ENCODE measurements at places on chromosomes 2 and 18. TPM values are rescaled to one million over a fixed set of nuclear protein-coding genes. Genes with fewer than 3 reads are reported as not detected.

GRCh38 chr18:2983296-2983695 lies 29.6 kb downstream of the LPIN2 start:
- no peaks in the 10 kb centered on the region for H3K27me3 ChIP-seq
- no peak overlapping the region for H3K4me3 ChIP-seq
- no peak for DNase-seq
- H3K36me3 ChIP-seq: no peaks in the 10 kb centered on the region

Gene FAHD2B
- 16.6 TPM for total RNA-seq

- DNase-seq: no peak
- no peak overlapping the region for H3K27ac ChIP-seq
- no peaks in the 10 kb centered on the region for H3K4me1 ChIP-seq
- H3K36me3 ChIP-seq: no peaks in the 10 kb centered on the region
- no peaks in the 10 kb centered on the region for H3K27me3 ChIP-seq
These were observed 11.8 kb downstream of the GULP1 start for GRCh38 chr2:188303363-188304031.

DNA sequence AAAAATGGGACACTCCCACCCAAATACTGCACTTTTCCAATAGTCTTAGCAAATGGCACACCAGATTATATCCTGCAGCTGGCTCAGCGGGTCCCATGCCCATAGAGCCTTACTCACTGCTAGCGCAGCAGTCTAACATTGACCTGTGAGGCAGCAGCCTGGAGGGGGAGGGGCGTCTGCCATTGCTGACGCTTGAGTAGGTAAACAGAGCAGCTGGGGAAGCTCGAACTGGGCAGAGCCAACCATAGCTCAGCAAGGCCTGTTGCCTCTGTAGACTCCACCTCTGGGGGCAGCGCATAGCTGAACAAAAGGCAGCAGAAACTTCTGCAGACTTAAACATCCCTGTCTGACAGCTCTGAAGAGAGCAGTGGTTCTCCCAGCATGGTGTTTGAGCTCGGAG lies 110.4 kb downstream of the CTIF start:
- no peaks in the 10 kb centered on the region for H3K27me3 ChIP-seq
- H3K27ac ChIP-seq: no peak overlapping the region
- no peak for DNase-seq
- H3K4me1 ChIP-seq: no peaks in the 10 kb centered on the region

DNA sequence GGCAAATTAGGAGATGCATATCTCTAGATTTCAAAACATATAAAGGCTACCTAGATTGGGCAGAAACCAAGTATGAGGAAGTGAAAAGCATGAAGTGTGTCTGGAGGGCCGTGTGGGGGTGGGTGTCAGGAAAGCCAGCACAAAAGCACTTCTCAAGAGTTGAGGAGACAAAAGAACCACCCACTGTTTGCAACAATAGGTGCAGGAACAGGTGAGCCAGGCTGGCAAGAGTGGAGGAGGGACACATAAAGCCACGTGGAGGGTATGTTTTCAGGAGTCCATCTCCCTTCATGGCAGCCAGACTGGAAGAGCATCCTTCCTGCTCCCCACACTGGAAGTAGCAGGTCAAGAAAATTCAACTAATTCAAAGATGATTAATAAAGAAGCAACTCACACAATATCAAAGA lies 96.4 kb downstream of the CERS6 start:
- H3K27me3 ChIP-seq: no peaks in the 10 kb centered on the region
- no peaks in the 10 kb centered on the region for H3K36me3 ChIP-seq
- H3K4me1 ChIP-seq: no peaks in the 10 kb centered on the region
- DNase-seq: no peak
- H3K27ac ChIP-seq: no peak overlapping the region

Gene KCNE4
- 13.8 TPM for total RNA-seq

- no peaks in the 10 kb centered on the region for H3K36me3 ChIP-seq
- DNase-seq: peak; percentile 52
- no peaks in the 10 kb centered on the region for H3K27me3 ChIP-seq
- H3K4me1 ChIP-seq: no peaks in the 10 kb centered on the region
These were observed 216.3 kb upstream of the DTNA start for GRCh38 chr18:34493566-34494358.

- peaks cover 11% of the 10 kb centered on the region for H3K36me3 ChIP-seq
- no peaks in the 10 kb centered on the region for H3K4me1 ChIP-seq
- no peak overlapping the region for H3K27ac ChIP-seq
- no peak overlapping the region for H3K4me3 ChIP-seq
- H3K27me3 ChIP-seq: no peaks in the 10 kb centered on the region
These were observed 21.3 kb downstream of the PIGN start for GRCh38 chr18:62165583-62165982.
